ENCODE measurements at places on chromosomes 13 and 19.

DNA sequence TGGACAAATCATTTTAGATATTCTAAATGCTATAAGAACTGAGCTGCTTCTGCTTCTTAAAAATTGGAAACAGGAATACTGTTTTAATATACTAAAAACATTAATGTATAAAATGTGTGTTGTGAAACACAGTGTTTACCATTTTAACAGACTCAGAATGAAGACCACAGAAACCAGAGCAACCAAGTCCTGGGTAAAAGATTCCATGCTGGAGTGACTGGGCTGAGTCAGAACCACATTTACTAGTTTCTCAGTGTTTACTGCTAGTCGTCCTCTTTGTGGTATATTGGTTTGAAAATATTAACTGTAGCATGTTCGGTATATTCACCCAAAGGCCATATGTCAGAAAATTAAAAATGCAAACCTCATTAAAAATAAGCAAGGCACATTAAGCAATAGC, 31.9 kb downstream of the ANKRD10 start:
- no peak for DNase-seq

DNA sequence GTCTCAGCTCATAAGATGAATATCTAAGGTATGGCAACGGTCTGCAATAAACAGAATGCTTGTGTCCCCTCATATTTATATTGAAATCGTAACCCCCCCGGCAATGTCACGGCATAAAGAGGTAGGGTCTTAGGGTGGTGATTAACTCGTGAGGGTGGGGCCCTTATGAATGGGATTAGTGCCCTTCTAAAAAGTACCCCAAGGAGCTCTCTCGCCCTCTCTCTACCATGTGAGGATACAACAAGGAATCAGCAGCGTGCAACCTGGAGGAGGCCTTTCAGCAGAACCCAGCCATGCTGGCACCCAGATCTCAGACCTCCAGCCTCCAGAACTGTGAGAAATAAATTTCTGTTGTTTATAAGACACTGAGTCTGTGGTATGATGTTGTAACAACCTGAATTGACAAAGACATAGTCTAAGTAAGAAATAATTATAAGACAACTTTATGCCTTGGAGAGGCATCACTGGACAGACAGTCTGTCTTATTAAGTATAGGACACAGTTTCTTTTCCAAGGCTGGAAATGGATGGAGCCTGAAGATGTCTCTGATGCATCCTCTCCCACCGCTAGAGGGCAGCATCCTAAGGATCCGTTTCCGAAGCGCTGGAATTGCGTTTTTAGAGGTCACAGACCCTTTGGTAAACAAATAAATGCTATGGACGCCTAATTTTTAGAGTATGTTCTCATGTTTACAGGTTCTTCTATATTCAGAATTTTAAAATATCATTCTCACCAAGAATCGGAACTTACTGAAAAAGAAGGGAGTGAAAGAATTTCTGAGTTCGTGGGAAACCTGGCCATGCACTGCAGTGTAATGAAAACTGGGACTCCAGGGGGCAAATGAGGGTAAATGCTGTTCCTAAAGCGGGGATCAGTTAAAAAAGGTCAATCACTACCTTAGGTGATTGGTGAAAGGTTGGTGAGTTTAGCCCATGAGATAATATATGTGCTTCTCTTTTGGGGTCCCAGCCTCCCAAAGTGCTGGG, 13.3 kb upstream of the LEUTX start:
- peak; percentile 32 for DNase-seq

- no peak for DNase-seq
These were observed 49.8 kb downstream of the TSSK6 start for GRCh38 chr19:19465436-19466070.

GRCh38 chr19:5224480-5224879, 116.1 kb downstream of the PTPRS start:
- no peak for DNase-seq

- peak; percentile 69 for DNase-seq
These were observed 69.7 kb upstream of the C13orf46 start for GRCh38 chr13:114043421-114044053.

DNA sequence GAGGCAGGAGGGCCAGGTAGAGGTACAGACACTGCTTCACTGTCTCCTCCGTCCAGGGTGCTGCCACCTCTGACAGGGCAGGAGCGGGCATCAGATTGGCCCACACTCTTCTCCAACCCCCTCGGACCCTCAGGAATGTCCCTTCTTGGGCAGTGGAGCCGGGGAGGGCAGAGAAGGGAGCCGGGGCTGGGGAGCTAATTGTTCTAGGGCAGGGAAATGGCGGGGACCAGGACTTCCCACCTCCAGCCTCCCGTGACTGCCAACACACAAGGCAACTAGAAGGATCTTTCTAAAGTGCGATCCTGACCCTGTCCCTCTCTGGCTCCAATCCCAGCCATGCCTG, 10.1 kb upstream of the RSPH6A start:
- DNase-seq: no peak

DNA sequence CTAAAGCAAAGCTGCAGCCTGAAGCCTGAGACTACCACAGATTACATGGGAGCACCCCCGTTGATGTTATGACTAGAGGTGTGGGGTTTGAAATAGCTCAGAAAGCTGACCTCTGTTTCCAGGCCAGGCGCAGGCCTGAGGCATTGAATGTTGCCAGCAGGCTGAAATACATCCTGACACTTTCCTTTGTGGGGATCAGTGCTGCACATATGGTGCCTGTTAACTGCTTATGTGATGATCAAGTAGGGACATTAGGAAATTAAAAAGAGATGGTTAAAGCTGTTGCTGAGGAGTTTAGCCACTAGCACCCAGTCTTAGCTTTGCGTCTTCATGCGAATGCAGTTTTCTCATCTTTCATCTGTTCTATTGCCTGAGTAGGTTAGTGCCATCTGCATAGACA, 83.2 kb downstream of the CCNA1 start:
- no peak for DNase-seq

DNA sequence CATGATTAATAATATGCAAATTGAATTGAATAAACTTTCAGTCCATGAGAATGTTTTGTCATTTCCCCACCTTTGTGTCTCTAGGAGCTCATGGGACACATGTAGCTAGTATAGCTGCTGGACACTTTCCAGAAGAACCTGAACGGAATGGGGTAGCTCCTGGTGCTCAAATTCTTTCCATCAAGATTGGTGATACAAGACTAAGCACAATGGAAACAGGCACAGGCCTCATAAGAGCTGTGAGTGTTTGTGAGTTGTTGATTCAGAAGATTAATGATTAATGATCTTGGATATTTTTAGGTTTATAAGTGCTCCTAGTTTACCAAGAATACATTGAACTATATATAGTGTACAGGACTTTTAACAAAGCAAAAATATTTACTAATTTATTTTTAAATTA, 30.1 kb downstream of the TPP2 start:
- no peak for DNase-seq

DNA sequence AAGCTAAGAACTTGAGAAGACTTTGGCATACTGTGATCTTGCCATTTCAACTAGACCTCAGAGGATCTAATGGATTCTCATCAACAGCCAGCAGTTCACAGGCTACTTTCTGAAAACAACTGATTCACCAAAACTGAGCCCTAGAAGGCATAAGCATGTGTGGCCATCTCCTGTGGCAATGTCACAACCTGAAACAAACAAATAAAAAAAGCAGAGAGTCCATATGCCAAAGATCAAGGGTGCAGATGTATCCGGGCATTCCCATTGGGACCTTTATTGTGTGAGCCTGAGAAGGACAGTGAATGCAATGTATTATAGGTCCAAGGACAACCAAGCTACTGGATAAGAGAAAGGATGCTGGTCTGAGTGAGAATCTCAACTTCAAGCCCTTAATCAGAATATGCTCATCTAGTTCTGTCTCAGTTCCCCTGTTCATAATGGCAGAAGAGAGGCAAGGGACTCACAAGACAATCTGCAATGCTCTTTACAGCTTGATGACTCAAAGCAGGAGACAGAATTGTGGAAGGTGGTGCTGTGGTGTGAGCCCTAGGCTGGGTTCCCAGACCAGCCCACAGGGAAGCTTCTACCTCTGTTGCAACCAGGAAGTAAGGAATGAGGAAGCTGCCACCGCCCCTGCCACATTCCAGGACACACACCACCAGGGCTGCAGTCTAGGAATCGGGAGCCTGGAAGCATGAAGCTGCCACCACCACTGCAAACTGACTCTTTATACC, 133.7 kb downstream of the RAP2A start:
- DNase-seq: peak; percentile 65

DNA sequence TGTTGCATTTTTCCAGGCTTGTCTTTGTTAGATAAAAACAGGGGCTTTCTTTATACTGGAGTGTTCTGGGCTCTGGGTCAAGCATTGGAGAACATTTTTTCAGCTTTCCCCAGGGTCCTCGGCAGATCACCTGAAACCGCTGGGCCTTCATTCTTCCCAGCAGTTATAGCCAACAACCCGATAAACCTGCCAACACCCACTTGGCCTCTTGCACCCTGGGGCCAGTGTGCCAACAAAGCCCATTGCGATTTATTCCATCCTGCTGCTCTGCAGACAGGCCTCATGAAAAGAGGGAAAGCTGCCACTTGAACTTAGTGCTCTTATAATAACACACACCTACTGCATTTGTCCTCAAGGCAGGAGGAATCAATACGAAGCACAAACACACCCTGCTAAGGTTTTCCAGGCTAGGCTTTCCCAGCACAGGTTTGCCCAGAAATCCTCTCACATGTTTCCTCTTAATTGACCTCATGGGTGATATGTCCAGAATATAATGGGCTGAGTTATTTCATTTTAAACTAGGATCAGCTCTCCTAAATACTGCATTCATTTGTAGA, 669.3 kb downstream of the LIG4 start:
- no peak for DNase-seq

GRCh38 chr19:11754663-11755062, 12.1 kb upstream of the ZNF441 start:
- DNase-seq: no peak

GRCh38 chr19:16661480-16662034, 618 bp downstream of the TMEM38A start:
- DNase-seq: no peak

DNA sequence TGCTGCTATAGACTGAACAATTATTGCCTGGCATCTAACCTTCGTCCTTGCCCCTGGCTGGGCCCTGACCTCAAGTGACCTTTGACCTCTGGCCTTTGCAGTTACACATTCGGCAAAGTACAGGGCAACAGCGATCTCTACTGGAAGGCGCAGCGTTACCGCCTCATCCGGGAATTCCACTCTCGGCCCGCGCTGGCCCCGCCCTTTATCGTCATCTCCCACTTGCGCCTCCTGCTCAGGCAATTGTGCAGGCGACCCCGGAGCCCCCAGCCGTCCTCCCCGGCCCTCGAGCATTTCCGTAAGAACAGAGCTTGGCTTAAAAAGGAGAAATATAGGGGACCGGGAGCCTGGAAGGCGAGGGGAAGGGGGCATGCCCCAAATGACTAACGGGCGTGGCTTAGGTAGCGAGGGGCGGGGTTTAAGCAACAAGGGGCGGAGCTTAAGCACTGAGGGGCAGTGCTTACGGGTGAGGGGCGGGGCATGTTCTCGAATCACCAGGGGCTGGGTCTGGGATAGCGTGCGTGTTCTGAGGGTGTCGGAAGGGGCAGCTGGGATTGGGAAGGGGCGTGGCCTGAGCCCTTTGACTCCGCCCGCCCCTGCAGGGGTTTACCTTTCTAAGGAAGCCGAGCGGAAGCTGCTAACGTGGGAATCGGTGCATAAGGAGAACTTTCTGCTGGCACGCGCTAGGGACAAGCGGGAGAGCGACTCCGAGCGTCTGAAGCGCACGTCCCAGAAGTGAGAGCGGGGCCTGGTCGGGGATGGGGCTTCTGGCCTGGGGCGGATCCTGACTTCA, 52.7 kb downstream of the TRPM4 start:
- peak; percentile 64 for DNase-seq

GRCh38 chr19:34308381-34309367, 54.3 kb downstream of the GARRE1 start:
- peak; percentile 18 for DNase-seq

GRCh38 chr13:30429235-30429634, 6.9 kb downstream of the UBE2L5 start:
- no peak for DNase-seq

- no peak for DNase-seq
These were observed 10.1 kb downstream of the LGALS7B start for GRCh38 chr19:38799104-38799503.

DNA sequence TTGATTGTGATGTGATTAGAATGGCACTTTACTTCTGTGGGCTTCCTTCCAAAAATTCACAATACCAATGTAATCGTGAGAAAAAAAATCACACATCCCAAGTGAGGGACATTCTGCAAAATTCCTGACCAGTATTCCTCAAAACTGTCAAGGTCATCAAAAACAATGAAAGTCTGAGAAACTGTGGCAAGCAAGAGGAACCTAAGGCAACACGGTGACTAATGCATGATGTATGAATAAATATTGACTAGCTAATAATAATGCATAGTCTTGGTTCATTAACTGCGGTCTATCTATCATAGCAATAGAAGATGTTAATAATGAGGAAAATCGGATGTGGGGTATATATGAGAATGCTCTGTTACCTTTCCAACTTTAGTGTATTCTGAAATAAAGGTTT, 159.0 kb downstream of the RFC3 start:
- DNase-seq: no peak

GRCh38 chr13:112997188-112998130, 28.4 kb downstream of the MCF2L start:
- no peak for DNase-seq

DNA sequence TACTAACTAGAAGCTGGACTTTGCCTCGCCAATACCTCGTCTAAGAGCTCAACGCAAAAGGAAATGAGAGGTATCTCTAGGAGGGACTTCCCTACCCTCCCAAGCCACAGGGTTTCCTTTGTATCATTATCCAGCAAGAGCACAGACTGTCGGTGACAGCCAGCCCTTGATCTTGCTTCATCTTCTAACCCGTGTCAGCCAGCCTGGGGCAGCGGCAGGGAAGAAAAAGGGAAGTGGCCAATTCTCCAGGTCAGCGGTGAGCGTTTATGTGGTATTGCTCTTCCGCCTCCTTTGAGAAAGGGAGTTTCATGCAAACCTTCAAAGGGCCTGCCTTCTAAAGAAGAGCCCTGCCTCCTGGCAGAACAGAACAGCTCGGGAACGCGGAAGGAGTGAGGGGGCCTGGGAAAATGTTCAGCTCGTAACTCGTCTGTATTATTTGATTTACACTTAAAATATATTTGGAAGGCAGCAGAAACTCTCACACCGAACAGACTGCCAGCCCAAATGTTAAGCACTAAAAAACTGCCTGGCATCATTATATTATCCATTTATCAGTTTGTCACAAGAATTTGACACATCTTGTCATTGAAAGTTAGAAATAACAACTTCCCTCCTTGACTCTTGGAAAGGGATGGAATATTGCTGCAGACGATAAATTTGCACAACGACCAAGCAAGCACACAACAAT, 41.8 kb downstream of the EFNB2 start:
- peak; percentile 28 for DNase-seq

GRCh38 chr19:1491849-1492170, 829 bp downstream of the REEP6 start:
- DNase-seq: no peak

DNA sequence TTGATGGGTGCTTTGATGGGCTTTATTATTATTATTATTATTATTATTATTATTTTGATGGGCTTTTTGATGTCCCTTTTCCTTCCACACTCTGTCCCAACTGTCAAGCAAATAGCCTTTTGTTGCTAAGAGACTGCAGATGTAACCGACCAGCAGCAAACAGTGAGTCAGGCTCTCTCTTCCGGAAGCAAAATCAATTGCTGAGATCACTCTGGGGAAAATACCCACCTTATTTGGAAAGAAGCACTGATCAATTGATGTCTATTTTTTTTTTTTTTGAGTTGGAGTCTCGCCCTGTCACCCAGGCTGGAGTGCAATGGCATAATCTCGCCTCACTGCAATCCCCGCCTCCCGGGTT, 2.9 kb downstream of the LDLR start:
- peak; percentile 82 for DNase-seq

GRCh38 chr13:23279321-23279720, 98.5 kb downstream of the SGCG start:
- no peak for DNase-seq

Data from inflammatory macrophage treated with lipopolysaccharide for 4 hours (primary cell).